Caki2 (cell line): ENCODE measurements at places on chromosomes 1 and 21.

- peak; percentile 84 for DNase-seq
These were observed 764.8 kb downstream of the ADGRL2 start for GRCh38 chr1:82565546-82565945.

DNA sequence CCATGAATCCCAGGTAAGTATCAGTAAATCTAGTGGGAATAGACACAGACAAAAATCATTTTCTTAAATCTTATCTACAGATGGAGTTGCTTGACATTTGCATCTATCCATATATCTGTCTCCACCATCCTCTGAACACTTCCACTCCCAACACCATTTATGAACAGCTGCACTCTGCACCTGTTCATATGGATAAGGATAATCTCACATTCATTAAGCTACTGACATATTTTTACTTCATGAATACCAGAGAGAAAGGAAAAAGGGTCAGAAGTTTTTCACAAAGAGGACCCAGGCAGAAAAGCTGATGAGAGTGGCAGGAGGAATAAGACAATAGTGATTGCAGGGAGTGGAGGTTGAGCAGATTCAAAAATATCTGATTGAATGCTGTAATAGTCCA, 222.6 kb downstream of the DNAH14 start:
- no peak for DNase-seq

GRCh38 chr1:29379443-29380073, 143.2 kb downstream of the PTPRU start:
- peak; percentile 55 for DNase-seq

- DNase-seq, result no peak
These were observed 20.9 kb upstream of the LRP8 start for GRCh38 chr1:53348486-53349368.

DNA sequence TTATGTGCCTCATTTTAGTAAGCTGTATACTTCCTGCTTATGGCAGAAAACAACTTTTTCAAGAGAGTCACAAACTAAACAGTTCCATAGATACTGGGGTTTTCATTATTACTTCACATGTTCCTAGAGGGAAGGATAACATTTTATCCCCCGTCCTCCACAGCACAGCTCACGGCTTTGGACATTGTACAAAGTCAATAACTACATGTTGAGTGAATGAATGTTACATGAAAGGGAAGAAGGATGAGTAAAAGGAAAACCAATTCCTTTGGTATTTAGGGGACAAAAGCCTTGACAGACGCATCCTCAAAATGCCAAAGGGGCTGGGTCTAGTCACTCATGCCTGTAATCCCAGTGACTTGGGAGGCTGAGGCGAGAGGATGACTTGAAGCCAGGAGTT, 14.8 kb downstream of the PI4KB start:
- no peak for DNase-seq

DNA sequence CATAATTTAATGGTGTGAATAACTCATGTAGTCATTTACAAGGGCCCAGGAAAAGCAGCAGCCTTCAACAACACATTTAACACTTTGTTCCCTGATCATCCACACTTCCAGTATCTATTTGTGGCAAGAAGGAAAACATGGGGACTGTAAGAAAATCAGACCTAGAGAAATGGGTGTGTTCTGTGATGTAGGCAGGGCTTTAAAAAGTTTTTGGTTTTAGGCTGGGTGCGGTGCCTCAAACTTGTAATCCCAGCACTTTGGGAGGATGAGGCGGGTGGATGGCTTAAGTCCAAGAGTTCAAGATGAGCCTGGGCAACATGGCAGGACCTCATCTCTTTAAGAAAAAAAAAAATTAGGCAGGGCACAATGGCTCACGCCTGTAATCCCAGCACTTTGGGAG, 14.2 kb upstream of the WDR47 start:
- no peak for DNase-seq

- no peak for DNase-seq
These were observed 8.1 kb upstream of the MMP23B start for GRCh38 chr1:1623631-1624442.
